ENCODE measurements at places on chromosomes 3 and 15.

DNA sequence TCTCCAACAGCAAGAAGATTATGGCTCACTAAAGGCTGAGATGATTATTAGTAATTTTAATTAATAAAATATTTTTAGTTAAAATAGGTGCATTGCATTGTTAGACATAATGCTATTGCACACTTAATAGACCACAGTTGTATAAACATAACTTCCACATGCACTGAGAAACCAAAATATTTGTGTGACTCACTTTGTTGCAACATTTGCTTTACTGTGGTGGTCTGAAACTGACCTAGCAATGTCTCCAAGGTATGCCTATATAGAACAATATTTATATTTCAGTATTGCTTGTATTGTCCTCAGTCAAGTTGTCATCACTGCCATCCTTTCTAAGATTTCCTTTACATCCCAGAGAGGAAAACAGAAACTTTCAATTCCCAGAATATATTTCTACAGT, 1215.2 kb downstream of the SI start:
- DNase-seq, result no peak

- DNase-seq, result no peak
Observed at GRCh38 chr3:194205675-194206133, 69.8 kb downstream of the HES1 start.

GRCh38 chr3:121552379-121552778, 6.6 kb upstream of the POLQ start:
- no peak for DNase-seq

- DNase-seq, result no peak
Observed at GRCh38 chr15:89074402-89075012, 13.7 kb upstream of the ABHD2 start.

DNA sequence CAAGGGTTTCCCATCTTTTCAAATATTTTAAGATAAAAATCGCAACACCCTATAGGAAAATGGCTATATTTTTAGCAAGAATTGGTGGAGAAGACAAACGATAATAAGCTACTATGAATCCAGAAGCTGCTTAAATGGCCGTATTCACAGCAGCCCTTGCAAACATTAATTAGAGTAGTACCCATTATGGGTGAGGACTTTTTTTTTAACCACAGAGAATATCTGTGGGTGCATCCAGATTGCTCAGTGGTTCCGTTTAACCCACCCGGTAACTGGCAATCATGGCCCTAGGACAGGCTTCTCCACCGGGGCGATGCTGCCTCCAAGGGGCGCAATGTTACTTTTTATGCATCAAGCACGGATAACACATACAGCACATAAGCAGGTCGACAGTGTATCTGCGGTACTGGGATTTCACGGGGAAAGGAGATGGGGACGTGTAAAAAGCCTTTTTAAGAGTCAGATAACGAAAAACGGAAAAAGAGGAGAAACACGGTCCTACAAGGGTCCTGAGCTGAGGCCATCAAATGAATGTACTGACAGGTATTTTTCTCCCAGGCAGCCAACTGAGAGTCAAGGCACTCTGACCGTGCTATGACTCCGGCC, 968 bp upstream of the TMEM266 start:
- DNase-seq, result peak; percentile 21

DNA sequence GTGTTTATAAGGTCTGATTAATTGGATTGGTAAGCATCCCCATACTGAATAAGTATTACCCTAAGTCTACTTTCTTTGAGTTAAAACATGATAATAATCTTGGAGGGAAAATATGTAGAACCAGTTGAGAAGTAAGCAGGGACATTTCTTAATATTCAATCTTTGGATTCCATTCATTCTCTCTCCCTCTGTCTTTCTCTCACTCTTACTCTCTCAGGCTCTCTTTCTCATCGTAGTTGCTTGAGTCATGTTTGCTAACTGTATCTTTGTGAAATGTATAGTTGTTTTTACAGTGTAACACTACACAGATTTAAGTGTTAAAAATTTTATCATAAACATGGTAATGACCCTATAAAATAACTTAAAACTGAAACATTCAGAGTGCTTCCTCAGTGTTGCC, 163.8 kb downstream of the RSRC1 start:
- no peak for DNase-seq

DNA sequence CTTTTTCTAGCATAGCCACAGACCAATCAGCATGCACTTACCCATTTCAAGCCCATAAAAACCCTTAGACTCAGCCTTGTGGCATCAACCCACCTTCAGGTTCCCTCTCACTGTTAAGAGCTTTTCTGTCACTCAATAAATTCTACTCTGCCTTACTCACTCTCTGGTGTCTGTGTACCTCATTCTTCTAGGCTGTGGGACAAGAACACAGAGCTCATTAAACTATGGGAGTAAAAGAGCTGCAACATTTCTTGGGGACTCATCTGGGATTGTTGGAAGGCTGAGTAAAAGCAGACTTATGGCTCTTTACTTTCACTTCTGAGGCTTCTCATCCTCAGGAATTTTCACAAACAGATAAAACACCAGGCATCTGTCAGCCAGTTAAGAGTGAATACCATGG, 879.3 kb downstream of the ROBO2 start:
- DNase-seq, result no peak

- DNase-seq, result no peak
Observed at GRCh38 chr15:63218100-63218808, 28.8 kb downstream of the RAB8B start.

- DNase-seq, result no peak
Observed at GRCh38 chr3:13707456-13707855, 158.5 kb downstream of the FBLN2 start.

GRCh38 chr3:98371186-98371585, 17.5 kb downstream of the OR5K4 start:
- DNase-seq, result no peak

Data from nephron progenitor cell (in vitro differentiated cells).